ENCODE measurements at places on chromosomes 2 and 18.

- DNase-seq = no peak
Measured at GRCh38 chr2:3633089-3633981, 24.7 kb upstream of the ALLC start.

GRCh38 chr2:177983183-177983788, 89.3 kb downstream of the PDE11A start:
- DNase-seq = no peak

DNA sequence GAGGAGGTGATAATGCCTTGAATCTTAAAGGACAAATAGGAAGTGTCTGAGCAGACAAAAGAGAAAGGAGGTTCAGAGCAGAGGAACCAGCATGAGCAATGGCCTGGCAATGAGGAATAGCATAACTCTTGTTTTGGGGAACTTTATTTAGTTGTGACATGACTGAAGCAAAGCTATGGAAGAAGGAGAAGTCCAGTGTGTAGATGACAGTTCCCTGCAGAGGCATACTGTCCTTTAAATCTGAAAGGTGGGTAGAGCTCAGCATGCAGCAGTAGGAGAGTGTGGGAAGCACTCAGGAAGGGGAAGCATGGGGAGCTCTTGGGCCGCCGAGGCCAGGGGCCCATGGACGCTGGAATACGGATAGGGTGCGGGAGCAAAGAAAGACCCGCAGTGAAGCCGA, 173.8 kb downstream of the SEPTIN10 start:
- DNase-seq = no peak

DNA sequence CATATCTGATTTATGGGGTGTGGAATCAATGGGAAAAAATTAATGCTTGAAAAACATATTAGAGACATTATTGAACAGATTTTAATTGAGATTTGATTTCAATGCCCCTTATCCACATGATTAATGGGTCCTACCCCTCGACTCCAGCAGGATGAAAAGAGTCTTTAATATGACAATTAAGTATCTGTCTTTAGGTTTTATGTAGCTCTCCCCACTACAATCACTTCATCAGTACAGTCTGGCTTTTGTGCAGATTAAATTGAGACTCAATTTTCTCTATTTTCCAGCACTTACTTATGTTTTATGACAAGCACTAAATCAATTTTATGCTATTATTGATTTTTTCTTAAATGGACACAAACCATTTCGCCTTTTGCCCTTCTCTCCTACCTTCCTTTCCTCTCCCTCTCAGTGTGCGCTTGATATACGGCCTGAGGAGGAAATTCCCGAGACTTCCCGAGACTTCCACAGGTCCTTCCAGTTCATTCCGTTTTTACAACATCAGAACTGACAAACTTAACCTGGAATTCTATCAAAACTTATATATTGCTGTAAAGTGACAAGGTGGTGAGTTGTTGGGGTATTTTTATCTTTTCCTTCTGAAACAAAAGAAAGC, 555.1 kb upstream of the SALL3 start:
- no peak for DNase-seq

DNA sequence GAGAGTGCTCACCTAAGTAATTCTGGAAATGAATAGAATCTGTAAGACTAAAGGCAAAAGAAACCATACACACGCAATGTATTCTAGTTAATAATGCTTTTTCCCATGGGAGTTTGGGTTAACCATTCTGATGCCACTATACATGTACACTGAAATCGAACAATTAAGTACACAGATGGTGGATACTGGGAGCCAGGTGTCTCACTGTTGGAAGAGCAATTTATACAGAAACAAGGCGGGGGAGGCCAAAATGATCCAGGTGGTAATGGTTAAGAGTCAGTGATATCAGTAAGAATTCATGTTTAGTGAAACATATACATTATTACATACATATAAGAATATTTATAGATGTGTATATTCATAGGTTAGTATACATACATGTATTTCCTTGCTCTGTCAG, 67.2 kb downstream of the TMEM131 start:
- no peak for DNase-seq

GRCh38 chr2:74249406-74250122, 51.1 kb downstream of the MTHFD2 start:
- DNase-seq = no peak

DNA sequence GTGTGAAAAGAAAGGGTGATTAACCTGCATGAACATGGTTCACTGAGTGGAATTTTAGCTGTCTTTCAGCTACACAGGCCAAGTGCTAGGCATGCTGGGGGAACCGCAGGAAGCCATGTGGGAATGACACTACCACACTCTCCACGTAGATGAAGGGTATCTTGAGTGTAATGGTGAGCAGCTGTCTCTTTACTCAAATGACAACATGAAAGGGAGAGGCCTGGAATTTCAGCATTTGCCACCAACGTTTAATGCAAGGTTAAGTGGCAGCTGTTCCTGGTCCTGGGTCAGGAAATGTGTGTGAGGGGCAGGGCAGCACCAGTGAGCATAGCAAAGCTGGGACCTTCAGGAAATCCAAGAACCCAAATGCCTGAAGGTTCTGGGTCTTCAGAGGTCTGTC, 588.4 kb downstream of the SLC4A3 start:
- no peak for DNase-seq

DNA sequence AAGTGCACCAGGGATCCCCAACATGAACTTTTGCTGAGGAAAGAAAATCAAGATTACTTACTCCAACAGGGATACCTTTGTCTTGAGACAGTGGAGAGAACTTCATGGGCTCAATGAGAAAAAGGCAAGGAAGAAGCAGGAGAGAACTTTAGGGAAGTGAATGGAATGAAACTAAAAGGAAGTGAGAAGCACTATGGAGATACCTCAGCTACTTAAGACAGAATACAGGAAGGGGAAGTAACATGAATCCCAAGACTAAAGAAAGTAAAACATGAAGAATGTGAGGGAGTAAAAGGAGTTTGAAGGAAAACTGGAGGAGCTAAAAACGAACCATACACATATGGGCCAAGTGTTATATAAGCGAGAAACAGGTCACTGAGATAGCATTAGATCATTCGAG, 32.4 kb upstream of the ACTR3 start:
- DNase-seq = no peak

- no peak for DNase-seq
Measured at GRCh38 chr2:42872721-42873120, 80.3 kb upstream of the HAAO start.

- DNase-seq = no peak
Measured at GRCh38 chr2:70930371-70931329, 5.0 kb upstream of the ATP6V1B1 start.

DNA sequence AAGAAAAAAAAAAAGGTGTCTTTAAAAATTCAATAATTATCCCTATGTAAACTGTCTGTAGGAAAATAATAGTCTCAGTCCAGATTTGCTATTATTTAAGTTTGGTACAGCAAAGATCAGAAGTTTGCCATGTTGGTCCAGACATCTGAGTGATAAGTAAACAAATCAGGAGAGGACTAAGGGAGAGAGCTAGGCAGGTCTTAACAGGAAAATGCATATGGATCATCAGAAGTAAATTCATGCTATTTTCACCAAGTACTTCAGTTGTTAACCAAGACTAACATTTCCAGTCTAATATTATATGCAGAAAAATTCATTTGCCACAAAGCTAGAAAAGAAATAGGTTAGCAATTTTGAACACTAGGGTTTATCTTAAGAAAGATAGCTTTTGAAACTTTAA, 95.0 kb upstream of the STK17B start:
- no peak for DNase-seq

GRCh38 chr2:10438688-10439087, 9.4 kb downstream of the ODC1 start:
- DNase-seq = no peak

DNA sequence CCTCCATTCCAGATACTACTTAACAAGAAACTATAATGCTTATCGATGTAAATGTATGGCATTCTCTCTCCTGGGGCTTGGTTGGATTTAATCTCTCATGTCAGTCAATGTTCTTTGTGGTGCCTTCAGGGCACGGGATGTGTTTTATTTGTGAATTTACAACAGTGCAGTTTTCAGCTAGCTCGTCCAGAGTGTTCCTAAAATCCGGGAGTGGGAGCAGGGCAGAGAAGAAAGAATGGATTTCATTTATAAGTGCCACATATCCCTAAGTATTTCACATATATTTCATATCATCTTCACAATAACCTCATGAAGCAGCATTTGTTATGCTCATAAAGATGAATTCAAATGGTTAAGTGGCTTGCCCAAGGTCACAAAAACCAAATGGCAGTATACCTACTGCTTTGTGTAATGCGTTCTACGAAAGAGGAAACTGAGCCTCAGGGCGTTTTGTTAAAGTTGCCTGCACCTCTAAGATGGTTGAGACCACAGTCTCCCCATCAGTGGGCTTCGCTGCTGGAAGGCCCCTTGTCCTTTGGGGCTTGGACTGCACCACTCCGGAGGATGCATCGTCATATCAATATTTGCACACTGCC, 134.7 kb upstream of the MGAT5 start:
- DNase-seq = no peak

- no peak for DNase-seq
Measured at GRCh38 chr2:234828382-234829073, 123.3 kb upstream of the SH3BP4 start.

GRCh38 chr2:88160517-88160916, 9.6 kb upstream of the THNSL2 start:
- no peak for DNase-seq

DNA sequence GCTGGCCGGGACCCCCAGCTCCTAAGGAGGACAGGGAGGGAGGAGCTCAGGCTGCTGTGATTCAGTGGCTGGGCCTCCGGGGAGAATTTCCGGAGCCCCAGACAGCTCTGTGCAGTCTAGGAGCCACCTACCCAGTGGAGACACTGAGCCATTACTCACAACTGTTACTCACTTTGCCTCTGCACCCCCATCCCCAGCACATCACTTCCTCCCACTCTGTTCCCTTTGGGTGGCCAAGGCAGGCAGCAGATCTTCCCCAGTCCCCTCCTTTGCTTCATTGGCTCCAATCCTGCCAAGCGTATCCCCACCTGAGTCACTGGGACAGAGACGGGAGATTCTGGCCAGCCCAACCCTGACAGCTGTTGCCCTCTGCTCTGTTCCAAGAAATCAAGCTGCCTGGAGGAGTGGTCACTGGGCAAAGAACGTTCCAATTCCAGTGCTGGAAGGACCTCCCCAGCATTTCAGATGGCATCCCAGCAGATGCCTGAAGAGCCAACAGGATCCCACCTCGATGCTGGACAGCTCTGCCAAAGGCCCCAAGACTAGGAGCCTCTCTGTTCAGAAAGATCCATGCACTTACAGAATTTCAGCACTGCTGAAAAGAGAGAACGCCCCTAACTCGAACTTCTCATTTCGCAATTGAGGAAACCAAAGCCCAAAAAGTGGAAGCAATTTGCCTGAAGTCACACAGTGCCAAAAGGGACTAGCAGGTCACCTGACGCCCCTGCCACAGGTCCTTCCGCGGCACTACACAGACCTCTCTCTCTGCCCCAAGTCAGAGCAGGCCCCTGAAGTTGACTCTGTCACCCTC, 68.3 kb downstream of the TNS1 start:
- DNase-seq = peak; percentile 36

DNA sequence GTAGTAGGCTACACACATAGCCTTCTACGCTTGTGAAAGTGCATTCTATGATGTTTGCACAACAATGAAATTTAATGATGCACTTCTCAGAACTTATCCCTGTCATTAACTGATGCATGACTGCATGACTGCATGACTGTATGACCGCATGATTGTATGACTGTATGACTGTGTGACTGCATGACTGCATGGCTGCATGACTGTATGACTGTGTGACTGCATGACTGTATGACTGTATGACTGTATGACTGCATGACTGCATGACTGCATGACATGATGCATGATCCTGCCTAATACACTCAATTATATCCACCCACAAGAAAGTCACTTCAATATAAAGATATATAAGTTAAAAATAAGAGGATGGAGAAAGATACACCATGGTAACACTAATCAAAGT, 365.4 kb upstream of the FSIP2 start:
- no peak for DNase-seq

DNA sequence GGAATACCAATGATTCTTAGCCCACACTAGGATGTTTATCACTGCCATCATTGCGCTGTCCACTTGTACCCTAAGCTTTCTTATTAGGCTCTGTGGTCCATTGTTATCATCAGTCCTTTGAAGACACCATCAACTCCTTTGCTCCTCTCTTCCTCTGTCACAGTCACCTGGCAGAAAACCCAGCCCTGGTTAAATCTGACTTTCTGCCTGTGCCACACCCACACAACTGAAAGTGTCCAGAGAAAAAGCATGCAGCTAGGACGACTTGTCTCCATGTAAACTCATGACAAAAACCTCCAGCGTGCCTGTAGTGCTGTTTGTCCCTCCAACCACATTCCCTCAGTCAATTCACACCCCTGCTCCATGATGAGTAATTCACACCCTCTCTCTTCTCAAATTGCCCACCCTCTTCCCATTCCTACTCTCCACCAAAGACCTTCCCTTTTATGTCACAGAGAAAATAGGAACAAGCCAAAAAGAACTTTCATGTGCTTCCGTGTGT, 297.4 kb upstream of the MGAT5 start:
- no peak for DNase-seq

GRCh38 chr2:100237770-100238169, 84.5 kb downstream of the LONRF2 start:
- no peak for DNase-seq

DNA sequence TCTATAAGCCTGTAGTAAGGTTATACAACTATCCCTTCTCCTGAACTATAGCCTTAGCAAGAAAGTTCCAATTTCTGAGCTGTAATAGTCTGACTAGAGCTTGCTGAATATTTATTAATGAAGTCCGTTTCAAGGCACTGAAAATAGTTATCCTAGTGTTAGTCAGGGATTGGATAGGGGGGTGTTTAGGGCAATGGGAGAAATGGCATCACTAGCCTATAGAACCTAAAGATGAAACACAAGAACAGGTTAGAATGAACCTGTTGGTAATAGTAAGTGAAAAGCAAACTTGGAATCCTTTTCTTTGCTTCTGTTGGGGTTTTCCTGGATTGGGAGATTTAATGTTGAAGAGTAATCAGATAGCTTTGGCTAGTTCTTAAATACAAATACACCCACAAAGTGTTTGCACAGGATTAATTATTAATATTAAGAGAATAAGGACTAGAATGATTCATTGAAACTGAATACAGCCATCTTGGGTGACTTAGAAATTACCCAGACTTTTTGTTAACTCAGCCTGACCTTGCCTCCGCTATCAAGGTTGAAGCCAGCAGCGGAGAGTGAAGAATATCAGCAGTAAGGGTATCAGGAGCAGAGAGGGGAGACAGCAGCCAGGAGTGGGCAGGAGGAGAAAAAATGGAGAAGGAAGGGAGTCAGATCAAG, 14.4 kb downstream of the CCNT2 start:
- no peak for DNase-seq

DNA sequence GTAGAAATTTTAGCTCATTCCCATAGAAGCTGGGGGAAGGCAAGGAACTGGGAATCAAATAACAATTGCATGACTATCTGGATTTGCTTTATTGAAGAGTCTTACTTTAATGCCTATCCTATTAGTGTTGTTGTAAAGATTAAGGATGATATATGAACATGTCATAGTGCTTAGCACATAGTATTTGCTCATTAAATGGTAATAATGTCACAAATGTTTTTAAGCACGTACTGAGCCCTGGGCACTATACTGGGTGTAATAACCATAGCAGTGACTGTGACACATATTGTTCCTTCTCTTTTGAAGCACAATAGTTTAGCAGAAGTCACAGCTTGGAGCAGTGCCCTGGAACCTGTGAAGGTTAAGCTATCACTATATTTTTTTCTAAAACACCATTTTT, 47.2 kb upstream of the DTNB start:
- DNase-seq = no peak

All from AG09319 (cell line).